ENCODE measurements at places on chromosomes 7 and 10.

DNA sequence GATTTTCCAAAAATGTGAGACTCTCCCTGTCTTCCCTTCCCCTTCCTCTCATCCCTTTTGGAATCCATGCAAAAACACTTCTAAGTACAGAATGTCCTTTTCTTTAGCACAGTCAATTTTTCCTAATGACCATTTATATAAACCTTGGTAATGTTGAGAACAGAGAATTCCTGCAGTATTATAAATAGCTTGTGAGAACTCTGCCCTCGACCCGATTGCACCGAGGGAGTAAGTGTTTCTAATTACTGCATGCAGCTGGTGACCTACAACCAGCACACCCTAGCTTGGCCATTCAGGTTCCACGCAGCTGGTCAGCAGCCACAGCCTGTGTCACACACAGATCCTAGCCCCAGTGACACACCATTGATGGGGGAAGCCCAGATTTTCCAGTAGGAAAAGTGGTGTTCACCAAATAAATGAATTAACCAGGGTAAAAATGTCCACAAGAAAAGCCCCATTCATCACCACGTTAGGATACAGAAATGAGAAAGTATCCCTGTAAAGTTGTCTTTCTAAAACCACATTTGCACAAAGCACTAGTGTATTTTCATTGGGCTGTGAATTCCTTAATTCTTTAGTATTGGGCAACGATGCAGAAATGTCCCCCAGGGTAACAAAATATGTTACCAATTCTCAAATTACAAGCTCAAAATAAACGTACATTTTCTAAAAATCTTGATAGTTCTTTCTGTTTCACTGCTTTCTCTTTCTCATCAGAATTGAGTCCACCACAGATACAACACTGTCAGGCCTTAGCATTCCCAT is 499.0 kb upstream of the KLF6 start:
- DNase-seq, result no peak

DNA sequence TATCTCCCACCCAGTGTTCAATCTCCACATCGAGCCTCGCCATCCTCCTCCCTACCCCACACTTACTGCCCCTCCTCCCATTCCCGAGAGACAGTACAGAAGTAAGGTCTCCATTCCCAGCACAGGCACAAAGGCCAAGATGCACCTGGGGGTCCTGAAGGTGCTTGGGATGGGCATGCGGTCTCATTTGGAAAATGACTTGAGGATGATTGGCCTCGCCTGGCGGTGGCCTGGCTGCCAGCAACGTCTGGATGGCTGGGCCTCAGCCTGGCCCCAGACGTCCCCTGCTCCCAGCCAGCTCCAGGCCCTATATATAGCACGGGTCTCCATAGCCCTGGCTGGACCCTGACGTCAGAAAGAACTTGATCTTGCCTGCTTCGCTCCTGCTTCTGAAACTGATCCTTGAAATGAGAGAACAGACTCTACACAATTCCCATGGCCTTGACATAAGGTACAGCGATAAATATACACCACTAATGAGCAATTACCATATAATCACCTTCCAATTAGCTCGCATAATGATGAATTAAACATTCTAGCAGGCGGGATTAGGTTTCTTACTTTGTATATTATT is 11.8 kb downstream of the EMX2 start:
- no peak for DNase-seq

DNA sequence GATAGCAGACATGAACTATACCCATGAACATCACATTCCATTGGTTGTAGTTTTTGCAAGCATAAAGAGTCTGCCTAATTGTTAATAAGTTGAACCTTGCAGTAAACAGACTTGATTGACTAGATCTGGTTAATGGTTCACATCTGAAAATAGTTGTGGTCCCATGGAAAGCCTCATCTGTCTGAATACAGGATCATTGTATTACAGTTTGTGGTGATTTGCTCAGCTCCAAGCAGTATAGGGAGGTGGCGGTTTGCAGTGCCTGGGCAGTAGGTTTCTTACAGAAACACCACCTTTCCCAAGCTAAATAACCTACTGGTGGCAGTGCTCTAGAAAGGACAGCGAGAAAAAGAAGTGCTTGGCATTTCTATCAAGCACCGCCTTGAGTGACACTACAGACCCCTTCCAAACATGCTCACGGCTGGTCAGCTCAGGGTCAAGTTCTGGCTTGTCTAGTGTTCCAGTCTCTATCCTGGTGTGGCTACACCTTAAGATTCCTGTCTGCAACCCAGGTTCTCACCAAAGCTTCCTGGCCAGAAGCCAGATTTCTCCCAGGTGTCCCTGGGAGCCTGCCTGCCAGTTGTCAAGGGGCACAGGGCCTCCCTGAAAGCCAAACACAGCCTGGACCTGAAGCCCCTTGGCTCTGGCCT is 119.9 kb downstream of the FANK1 start:
- DNase-seq, result no peak

GRCh38 chr7:158695726-158696452 is 8.7 kb downstream of the NCAPG2 start:
- peak; percentile 28 for DNase-seq

GRCh38 chr10:120688928-120689327 is 162.2 kb upstream of the WDR11 start:
- DNase-seq, result no peak

DNA sequence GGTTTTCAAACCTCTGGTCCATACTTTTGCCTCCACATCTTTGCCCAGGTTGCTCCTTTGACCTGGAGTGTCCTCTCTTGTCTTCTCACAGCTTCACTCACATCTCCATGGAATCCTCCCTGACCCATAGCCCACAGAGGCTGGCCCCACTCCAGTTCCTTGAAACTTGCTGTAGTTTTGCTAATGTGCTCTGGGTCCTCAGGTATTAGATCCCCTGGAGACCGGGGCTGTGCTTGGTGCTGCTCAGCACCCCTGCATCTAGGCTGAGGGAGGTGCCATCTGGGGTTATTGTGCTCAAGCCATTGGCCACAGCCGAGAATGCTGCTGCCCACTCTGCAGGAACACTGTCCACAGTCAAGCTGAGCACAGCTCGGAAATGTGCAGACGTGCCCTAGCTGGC is 16.5 kb downstream of the KNDC1 start:
- no peak for DNase-seq

DNA sequence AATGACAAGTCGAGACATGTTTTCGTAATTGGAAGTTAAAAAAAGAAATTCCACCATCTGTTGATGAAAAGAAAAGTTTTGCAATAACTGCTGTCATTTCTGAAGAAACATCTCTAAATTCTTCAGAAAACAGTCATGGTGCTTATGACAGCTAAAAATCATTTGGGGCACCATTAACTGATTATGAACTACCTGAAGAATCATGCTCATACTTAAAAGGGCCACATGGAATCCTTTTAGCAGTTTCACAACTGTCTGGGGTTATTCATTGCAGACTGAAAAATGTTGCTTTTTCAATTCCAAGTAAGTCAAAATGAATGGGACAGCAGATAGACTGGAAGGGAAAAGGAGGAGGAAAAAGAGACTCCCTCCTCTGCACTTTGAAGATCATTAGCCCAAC is 134.2 kb downstream of the CHN2 start:
- no peak for DNase-seq

DNA sequence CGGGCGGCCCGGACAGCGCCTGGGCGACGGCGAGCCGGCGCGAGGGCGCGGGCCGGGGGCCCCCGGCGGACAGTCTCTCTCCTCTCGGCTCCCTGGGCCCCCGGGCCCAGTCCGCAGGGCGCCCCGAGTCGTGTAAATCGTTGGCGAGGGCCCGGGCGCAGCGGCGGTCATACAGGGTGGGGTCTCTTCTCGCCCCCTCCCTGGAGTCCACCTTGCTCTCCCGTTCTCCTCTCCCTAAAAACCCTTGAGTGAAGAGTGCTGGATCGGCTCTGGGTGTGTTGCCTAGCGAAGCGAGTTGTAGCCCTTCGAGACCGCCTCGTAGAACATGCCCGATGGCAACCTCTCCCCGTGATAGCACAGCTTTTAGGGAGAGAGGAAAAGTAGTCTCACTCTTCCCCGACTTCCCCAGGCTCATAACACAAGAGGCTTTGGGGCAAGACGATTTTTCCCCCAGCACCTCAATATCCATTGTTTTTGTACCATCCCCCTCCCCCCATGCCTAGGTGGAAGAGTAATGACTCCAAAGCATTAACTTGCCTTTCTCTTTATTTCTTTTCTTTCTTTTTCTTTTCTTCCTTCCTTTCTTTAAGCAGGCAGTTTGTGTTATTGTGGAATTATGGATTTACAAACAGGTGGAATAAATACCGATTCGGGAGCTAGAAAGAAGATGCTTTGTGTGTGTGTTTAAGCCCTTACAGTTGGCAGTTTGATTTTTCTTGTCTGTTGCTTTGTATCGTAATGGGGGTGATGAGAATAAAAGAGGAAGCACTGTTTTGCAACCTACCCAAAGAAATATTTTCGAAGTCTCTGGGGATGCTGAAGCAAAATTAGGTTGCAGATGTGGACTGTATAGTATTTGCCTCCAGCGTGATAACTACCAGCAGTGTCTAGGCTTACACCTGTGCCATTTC is 822 bp downstream of the SHOC2 start:
- DNase-seq, result peak; percentile 51

DNA sequence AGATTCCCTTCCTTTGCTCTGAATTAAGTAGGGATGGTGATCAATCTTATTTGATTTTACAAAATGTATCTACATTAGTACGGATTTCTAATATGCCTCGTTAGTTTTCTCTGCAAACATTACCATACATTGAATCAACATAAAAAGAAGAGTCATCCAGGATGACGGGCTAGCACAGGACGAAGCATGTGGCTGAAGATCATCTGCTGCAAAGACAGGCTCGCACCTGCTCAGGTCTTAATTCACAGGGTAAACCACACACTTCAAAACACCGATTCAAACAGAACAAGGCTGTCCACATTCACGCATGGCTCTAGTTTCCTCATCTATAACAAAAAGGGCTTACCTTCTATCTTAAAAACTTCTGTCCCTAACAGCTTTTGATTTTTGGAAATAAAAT is 323.0 kb downstream of the PARD3 start:
- DNase-seq, result no peak

- DNase-seq, result no peak
These were observed 90.8 kb upstream of the HECTD2 start for GRCh38 chr10:91319336-91319735.

- DNase-seq, result no peak
These were observed 137.0 kb downstream of the SND1 start for GRCh38 chr7:127789031-127789430.

GRCh38 chr10:110794808-110795207 is 76.9 kb upstream of the PDCD4 start:
- no peak for DNase-seq

DNA sequence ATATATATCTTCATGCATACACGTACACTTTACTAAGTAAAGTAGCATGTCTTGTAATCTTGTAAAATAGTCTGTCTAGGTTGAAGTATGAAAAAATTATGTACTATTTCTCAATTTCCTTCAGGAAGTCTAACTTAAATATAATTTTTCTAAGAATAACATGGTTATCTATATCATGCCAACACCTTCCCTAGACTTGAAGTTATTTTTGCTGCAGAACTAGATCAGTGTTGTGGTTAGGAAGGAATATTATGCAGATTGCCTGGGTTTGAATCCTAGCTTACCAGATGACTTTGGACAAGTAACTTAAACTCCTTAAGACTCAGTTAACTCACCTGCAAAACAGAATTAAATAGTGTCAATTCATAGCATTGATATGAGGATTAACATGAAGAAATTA is 142.2 kb upstream of the SEMA3A start:
- DNase-seq, result no peak

- DNase-seq, result no peak
These were observed 50.4 kb upstream of the PLEKHA1 start for GRCh38 chr10:122323941-122324675.

DNA sequence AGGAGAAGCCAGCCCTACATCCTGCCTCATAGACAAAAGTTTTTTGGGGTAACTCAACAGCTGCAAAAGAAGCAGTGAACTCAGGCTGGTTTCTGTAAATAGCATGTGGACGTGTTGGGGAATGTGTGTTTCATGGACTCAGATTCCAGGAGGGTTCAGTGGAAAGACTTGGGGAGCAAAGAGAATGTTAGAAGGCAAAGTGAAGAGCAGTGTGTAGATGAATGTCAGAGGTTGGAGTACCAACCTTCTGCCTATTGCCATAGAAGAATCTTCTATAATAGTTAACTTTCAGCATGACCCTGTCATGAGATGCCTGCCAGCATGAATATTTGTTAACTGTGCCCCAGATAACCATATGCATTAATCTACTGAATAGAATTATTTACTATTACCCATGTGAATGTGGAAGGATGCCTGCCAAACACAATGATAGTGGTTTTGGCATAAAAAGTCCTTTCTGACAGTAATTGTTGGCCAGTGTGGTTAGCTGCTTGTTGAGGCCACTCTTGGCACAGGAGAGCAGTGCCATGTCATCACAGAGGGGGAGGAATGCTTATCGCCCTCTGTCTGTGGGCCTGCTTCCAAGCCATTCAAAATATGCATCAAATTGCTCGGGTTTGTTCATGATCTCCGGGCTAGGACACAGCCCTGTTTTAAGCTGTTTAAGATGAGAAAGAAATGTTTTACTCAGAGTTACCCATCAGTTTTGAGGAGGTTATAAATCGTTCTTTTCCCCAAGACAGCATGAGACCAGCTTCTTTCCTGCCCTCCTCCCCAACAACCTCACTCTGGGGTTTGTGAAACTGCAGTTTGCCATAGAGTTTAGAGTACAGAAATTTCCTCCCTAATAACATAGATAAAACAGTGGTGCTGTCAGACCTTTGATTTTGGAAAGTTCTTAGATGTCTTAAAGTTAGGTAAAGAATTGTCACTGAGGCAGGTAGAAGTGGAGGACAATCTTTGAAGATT is 165.3 kb downstream of the WNT2 start:
- DNase-seq, result no peak

DNA sequence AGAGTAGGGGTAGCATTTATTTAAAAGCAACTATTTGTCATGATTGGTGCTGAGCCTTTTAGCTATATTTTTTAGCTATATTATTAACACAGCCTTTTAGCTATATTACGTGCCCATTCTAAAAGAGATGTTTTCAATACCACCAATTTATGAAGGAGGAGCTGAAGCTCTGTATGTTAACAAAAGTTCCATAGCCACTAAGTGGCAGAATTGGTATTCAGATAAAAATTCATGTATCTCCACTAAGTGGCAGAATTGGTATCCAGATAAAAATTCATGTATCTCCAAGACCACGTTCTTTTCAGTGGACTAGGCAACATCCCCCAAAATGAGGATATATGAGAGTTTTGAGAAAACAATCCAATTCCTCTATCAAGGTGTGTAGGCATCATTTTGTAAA is 268.6 kb downstream of the HGF start:
- DNase-seq, result no peak

DNA sequence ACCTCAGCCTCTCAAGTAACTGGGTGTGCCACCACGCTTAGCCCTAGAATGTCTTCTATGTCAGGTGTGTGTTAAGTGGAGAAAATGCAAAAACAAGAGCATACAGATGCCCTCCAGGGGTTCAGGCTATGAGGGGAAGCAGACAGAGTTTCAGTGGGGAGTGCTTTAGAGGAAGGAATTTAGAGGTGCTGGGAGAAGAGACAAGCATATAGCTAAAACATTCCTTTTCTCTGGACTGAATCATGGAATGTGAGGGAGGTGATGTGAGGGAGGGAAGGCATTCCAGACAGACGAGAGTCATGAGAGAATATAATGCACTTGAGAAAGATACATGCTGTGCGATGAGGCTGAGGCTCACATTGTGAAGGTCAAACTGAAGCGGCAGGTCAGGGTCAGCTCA is 6.6 kb upstream of the ZNF786 start:
- DNase-seq, result no peak

- no peak for DNase-seq
These were observed 128.4 kb upstream of the TCF7L2 start for GRCh38 chr10:112821663-112822062.

GRCh38 chr7:101363734-101364374 is 1.2 kb downstream of the COL26A1 start:
- peak; percentile 65 for DNase-seq

GRCh38 chr7:47370461-47371042 is 211.4 kb downstream of the TNS3 start:
- no peak for DNase-seq
